Suppressor macrophage treated with lipopolysaccharide for 4 hours (primary cell): ENCODE measurements at places on chromosomes 1 and 21.
A peak's percentile ranks its signal among the peaks of the same experiment; 100 is the strongest.

DNA sequence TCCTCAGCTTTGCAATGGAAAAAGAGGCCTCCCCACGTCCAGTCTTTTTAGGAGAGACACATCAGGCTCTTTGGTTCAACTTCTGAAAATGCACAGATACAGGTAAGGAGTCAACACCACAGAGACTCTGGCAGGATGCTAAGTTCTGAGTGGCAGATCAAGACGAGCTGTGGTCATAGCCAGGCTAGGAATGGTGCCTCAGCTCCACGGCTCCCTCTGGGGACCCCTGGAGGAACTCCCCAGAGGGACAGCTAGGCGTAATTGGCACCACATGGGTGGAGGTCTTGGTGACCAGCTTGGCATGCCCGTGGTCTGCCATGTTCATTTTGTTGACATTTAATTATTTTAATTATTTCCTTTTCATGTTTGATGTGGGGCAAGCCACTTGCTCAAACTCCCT is 206.1 kb downstream of the KAZN start:
- DNase-seq = peak; percentile 46

- DNase-seq = no peak
Observed at GRCh38 chr1:107145637-107146036, 4.8 kb downstream of the NTNG1 start.

- peak; percentile 48 for DNase-seq
Observed at GRCh38 chr1:226548256-226549093, at the start of gene STUM. STUM (plus strand) TSS chr1:226548764; CDS start chr1:226548905, 141 bp downstream.

GRCh38 chr21:41506611-41507520 is 1.1 kb downstream of the TMPRSS2 start:
- no peak for DNase-seq
